ENCODE measurements at places on chromosomes 12 and 14.

GRCh38 chr14:67438969-67439368 is 27.0 kb upstream of the PLEK2 start:
- no peak for DNase-seq

GRCh38 chr12:51190820-51191219 is 17.9 kb upstream of the TFCP2 start:
- DNase-seq: no peak

DNA sequence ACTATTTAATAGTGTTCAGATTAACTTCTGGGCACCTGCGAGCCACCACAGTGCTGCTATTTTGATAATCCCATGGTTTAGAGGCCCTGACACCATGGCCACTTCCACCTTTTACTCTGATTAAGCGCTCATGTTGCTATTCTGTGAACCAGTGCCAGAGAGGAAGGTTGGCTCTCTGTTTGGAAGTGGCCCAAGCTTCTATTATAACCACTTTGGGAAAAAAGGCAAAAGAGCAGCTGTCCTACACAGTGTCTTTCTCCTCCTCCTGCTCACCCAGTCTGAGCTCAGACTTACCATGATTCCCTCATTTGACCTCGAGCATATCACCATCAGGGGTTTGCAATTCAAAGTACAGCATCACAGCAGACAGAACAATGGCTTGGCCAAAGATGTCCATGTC is 23.3 kb downstream of the DYRK2 start:
- no peak for DNase-seq

GRCh38 chr14:88870777-88871176 is 46.3 kb downstream of the TTC8 start:
- DNase-seq: no peak

DNA sequence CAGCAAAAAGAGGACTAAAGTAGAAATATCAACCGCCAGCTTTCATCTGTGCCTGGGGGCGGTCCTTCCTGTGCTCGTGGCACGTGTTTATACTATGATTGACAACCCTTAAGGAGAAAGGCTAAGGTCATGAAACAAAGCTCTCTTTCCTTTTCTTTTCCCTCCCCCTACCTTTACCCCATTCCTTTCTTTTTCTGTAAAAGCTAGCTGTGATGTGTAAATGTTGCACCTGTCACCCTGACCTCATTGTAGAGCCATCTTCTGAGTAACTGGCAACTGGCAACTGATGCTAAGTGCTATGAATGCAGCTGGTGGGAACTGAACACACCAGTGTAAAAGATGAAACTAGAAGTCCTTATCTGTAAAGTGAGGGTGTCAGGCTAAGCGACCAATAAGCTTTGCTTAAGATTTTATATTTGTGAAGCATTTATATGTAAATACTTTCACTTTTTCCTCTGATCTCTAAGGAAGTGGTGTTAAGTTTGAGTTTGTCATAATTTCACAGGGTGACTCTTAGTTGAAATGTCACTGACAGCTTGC is 102.8 kb upstream of the BCAT1 start:
- DNase-seq: peak; percentile 9

- DNase-seq: no peak
Measured at GRCh38 chr12:2574355-2574935, 220.3 kb upstream of the FKBP4 start.
